ENCODE measurements at places on chromosomes 1 and 21. TPM values are rescaled to one million over a fixed set of nuclear protein-coding genes. Genes with fewer than 3 reads are reported as not detected.

The AADACL3 gene
- total RNA-seq = not detected

The SELL gene
- 0.08 TPM for total RNA-seq

The ATP1A4 gene
- not detected for total RNA-seq

The SAMD13 gene
- 0.81 TPM for total RNA-seq

The TTC34 gene
- total RNA-seq = 0.04 TPM

The DNM3 gene
- total RNA-seq = 0.60 TPM

The LCE2B gene
- total RNA-seq = not detected

The SDC3 gene
- 8.2 TPM for total RNA-seq

The ASTN1 gene
- total RNA-seq = 0.02 TPM

The AMIGO1 gene
- 1.7 TPM for total RNA-seq

The ITLN1 gene
- not detected for total RNA-seq

The ZFP69B gene
- total RNA-seq = 2.2 TPM

The USP1 gene
- total RNA-seq = 20.7 TPM

Measured in A549 treated with dexamethasone at 1 μM for 4 hours (cell line).